Activated T-cell treated with anti-CD3 and anti-CD28 coated beads, Interleukin-2, amount 50 U/mL, for 72 hours (primary cell): ENCODE measurements at places on chromosomes 5 and 9.

DNA sequence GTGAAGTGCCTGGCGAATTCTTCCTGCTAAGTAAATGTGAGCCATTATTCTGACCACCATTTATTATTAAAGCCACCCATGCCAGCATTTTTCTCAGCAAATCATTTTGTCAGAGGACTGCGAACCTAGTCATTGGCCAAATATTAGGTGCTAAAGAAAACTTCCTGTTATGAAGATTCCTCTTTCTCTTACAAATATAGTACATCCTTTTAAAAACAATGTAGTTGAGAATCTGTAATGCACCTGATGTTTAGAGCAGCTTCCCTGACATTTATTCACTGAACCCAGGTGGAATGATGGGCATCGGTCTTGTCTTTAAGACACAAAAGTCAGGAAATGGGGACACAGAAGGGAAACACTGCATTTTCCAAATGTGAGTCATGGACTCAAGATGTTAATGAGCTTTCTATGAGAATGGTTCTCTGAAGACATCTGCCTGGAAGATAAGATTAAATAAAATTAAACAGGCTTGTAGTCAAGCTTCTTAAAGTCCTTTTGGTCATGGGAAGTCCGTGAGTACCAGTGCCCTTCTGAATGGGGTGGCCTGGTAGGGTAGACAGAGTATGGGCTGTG, 290.6 kb downstream of the FBXL7 start:
- no peak for DNase-seq

- DNase-seq, result no peak
Observed at GRCh38 chr5:33690374-33691135, 201.2 kb downstream of the ADAMTS12 start.

- no peak for DNase-seq
Observed at GRCh38 chr9:78040726-78041125, 9.1 kb upstream of the GNAQ start.

DNA sequence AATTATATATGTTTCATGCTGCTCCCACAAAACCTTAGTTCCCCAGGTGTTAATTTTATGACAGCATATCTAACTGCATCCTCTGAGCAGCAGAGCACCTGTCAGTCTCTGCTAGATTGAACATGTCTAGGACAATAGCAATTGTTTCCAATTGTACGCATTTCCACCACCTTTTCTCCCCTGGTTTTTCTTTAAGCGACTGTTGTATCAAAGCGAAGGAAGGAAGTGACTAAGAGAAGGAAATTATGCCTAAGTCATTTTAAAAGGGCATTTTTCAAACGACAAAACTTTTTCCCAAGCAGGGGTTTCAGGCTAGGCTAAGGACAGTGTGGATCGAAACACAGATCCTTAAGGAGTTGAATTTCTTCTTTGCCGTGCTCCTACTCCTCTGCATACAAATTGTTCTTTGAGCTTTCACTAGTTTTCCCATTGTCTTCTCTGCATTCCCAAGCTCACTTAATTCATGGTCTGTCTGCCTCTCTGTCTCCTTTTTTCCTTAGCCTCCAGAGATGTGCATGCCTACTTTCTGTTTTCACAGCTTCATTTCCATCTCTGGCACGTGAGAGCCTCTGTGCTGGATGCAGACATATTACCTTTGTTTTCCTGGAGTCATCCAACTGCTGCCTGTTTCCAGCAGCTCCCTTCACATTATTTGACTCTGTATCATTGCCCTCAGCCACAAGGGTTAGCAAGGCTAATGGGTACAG, 39.4 kb upstream of the STARD4 start:
- DNase-seq, result no peak

DNA sequence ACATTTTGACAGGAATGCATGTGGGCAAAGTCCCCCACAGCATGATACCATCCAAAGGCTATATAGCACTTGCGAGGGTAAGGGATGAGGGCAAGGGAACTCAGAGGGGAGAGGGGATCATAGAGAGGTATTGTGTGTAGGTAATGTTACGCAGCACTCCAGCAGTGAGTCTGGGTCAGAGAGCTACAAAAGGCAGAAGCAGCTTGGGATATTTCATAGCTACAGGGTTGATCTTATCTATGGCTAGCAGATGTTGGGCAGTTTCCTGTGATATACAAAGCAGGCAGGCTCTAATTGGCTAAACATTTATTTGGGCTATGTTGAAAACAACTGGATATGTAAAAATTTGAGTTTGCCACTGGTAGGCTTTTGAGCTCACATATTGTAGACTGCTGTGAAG, 17.8 kb upstream of the SLCO4C1 start:
- no peak for DNase-seq
